ENCODE measurements at places on chromosomes 5 and 9.

- DNase-seq: no peak
These were observed 10.1 kb downstream of the PHF2 start for GRCh38 chr9:93586290-93587057.

DNA sequence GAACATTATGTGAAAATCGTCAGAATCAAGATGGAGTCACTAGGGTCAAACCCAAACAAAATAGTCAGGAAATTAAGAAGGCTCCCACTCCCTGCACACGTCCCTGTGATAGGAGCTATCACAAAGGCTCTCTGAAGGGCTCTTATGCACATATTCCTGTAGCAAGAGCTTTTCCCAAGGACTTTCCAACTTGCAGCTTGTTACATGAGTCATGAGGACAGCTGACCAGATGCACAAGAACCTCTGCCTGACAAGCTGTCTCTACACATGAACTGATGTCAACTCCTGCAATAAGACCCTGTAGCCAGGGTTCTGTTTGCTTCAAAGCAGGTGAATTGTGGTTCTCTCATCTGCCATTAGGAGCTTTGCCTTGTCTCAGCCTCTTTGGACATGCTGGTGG is 122.4 kb downstream of the OLFM1 start:
- DNase-seq: no peak

- no peak for DNase-seq
These were observed 29.8 kb upstream of the CLPTM1L start for GRCh38 chr5:1374679-1375055.

- no peak for DNase-seq
These were observed 16.6 kb downstream of the OR2V1 start for GRCh38 chr5:181114284-181114843.

DNA sequence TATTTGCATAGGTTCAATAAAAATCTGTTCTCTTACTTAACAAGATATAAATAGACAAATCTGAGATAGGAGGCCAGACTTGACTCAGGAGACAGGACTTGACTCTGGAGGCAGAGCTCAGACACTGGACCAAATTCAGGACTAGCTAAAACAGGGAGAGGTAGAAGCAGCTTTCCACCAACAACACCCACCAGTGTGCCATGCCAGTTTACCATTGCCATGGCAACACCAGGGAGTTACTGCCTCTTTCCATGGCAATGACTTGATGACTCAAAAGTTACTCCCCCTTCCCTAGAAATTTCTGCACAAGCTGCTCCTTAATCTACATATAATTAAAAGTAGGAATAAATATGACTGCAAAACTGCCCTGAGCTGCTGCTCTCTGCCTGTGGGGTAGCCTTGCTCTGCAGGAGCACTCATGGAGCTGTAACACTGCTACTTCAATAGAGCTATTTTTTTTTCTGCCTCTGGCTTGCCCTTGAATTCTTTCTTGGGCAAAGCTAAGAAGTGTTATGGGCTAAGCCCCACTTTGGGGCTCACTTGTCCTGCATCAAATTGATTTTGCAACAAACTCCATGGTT is 473.0 kb downstream of the PLK2 start:
- DNase-seq: no peak

DNA sequence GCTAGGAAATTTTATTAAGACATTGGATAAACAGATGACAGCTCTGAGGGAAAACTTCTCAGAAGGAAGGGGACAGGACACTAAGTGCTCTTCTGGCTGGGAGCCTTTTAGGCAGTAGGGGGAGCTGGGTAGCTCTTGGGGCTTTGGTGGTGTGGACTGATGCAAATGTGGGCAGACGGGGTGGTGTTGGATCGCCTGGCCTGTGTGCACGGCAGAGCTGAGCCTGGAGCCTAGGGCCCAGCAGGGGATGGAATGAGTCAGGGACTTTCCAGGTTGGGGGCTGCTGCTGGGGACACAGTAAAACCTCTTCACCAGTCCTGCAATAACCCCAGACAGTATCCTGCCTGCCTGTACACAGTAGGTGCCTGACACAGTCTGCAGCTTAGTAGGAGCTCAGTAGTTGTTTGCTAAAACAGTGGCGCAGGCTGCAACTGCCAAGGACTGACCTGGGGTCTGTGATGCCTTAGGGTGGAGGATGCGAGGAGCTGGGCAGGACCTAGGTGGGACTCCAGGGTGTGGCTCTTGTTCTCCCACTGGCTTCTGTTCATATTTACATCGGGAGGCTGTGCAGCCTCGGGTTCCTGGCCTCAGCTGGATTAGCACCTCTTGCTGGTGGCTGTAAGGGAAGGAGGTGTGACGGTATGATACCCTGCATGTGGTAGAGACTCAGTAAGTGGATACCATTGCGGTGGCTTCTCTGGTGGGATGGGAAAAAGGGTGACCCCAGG is 83.8 kb downstream of the DAB2IP start:
- no peak for DNase-seq

DNA sequence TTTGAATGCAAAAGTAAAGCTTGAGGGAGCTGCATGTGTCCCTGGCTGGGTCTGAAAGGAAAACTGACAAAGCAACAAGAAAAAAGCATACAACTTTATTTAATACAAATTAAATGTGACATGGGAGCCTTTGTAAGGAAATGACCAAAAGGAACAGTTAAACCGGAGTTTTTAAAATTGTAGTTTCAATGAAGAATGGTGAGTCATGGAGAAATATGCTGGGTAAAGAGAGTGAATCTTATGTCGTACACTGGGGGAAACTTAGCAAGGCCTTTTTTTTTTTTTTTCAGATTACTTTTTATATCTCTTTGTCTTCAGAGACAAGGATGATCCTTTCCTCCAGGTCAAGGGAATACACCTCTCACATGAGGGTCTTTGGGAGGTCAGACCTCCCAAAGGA is 50.1 kb upstream of the FBXL17 start:
- no peak for DNase-seq

DNA sequence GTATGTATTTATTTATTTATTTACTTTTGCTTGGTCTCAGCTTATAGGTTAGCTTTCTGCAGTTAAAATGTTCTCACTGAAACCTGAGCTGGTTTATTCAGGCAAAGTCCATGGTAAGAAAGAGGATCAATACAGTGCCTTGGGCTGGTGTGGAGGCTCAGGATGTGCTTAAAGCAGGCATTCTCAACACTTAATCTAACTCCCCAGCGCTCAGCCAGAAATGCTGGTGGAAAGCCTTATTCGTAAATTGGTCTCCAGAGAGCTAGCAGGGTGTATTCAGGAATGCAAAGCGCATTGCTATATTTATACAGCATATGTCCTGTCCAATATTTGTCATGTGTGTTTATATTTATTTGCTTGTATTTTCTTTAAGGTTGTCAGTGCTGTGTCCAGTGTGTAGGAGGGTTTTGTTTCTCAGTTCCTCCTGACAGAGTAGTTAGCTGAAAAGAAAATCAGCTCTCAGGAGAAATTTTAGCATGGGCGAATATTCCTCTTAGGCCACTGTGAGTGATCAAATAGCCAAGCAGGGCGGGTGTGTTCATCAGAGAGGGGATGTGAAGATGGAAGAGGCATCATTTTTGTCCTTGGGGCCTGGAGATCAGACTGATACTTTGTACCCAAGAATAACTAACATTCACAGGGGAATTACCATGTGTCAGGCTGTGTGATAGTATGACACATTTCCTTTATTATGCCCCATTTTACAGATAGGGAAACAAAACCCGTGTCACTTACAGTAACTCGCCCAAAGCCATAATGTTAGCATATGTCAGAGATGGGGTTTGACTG is 65.8 kb downstream of the DOCK2 start:
- DNase-seq: no peak

DNA sequence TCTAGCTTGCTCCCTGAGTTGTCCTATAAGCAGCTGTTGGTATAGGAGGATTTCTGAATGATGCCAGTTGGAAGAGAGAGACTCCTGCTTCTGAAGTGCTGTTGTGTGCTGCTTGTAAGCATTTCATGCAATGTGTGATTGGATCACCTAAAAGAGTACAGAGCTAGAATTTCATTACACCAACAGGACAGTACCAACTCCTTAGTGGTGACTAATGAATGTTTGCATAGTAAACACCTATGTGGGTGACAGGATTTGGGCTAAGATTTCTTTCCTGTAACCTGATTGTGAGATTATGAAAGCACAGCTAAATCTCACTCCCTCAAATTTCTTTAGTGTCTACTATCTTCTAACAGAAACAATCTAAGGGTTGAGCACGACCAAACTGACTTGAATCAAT is 67.0 kb downstream of the GCNT1 start:
- DNase-seq: no peak

DNA sequence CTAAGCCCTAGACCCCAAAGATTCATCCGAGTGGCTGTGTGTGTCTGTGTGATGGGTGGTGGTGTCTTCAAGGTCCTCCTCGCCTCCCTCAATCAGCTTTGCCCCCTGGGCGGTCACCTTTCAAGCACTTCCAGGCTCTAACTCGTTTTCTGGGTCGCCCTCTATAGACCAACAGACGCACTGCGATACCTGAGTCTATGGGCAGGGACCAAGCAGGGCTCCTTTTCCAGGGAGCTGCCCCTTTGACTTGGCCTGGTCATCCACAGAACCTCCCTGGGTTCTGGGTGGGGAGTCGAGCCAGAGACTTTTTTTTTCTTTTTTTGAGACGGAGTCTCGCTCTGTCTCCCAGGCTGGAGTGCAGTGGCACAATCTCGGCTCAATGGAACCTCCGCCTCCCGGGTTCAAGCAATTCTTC is 1.1 kb downstream of the SLC27A4 start:
- DNase-seq: peak; percentile 69

DNA sequence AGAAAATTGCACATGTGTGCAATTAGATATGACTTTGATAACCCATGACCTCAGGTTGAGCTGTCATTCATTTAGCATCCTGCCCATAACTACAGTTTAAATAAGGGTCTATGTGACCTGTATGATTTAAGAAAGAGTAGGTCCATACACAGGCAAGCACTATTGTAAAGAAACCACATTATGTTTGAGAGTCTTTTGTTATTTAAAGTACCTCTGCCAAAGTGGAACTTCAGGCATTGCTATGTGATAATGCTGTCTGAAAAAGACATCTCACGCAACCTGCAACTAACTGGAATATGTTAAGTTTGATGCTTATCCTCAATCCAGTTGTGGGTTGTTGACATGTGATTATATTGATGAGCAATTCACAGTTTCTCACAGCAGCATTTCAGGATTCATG is 317.0 kb downstream of the TMEM161B start:
- no peak for DNase-seq

DNA sequence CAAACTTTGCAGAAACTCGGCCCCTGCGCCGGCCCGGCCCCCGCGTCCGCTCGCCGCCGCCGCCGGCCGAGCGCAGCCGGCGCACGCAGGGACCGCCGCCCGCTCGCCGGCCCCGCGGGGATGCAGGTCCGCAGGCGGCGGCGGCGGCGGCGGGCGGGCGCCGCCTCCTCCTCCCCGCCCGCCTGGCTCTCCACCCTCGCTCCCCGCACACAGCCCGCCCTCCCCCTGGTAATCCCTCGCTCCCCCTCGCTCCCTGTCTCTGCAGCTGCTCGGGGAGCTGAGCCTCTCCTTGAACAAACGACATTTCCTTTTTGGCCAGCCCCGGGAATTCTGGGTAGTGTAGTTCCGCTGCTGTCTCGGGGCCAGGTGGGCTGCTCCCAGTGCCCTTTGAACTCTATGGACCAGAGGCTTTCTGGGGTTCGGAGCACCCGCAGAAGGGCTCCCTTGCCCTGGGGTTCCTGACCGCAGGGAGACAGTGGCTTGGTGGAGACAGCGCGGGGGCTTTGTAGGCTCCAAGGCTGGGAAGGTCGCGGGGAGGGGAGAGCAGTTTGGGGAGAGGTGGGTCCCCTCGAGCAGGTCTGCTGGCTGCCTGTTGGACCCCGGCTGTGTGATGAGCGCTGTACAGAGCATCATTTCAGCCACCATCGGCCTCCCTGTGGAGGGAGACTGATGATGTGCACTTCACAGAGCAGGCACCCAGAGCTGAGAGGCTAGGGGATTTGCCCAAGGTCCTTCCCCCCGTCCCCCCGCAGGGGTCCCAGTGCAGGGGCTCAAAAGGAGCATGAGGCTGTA is 1.8 kb upstream of the FAM78A start:
- DNase-seq: peak; percentile 78

DNA sequence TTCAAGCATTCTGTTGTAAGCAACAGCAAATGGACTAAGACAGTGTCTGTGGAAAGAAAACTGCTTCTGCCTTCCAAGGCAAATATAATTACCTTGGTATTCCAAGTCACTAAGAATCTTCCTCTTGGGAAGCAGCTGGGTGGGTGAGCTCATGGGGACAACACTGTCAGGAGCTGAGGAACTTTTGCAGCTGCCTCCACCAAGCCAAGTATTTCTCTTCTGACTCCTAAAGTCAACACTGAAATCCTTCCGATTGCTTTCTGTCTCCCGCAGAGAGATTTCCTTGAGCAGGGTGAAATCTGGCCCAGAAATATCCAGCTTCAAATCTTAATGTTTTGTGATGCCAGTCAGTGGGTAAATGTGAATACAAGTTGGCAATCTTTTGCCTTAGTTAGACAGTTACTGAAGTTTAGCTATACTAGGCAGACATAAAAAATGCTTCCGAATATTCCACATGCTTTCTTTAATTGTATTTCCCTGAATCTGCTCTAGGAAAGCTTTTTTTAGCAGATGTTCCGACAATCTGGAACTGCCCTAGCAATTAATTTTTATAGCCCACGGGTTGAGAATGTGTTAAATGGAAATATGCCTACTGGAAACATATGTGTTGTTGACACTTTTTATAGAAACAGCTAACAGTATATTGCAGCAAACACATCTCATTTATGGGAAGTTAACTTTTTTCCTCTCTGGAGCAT is 369.9 kb upstream of the DAB2 start:
- DNase-seq: no peak

DNA sequence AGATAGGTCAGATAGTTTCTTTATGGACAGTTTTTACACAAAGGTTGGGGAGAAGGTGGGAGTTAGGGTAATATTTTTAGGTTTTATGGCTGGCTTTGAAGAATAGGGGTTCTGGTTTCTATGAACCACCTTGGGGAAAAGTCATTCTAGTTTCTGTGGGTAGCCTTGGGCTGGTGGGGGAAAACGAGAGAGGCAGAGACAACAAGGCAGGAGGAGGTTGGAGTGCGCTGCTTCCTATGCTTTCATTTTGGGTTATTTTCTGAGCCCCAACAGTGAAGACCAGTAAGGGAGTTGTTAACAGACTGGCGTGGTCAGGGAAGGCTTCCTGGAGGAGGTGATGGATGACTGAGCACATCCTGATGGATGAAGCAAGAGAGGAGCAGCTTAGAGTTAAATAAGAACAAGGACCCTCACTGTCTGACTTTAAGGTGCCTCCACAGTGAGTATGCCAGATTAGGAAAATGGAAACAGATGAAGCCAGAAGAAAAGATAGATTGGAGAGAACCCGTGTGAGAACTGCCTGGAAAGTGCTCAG is 81.9 kb downstream of the PDZD2 start:
- no peak for DNase-seq

GRCh38 chr9:98007251-98007928 is 24.2 kb downstream of the ANP32B start:
- no peak for DNase-seq

DNA sequence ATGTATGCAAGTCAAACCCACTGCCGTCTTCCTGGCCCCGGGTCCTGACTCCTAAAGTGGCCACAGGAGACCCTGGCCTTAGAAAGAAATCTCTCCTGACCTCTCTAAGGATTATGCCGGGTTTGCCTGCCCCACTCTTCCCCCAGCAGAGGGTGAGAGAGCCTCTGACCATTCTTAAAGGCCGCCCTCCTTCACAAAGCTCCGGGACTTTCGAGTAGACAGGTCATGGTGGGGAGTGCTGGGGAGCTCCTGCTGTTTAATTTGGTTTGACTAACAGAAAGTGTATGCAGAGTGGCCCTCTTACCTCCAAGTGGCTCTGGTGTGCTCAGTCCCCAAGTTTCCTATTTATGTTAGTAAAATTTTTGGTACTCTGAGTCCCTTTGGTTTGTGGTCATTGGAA is 111.8 kb downstream of the LRRC70 start:
- DNase-seq: no peak
